ENCODE measurements at places on chromosomes 11 and 22.
A peak's percentile ranks its signal among the peaks of the same experiment; 100 is the strongest.

DNA sequence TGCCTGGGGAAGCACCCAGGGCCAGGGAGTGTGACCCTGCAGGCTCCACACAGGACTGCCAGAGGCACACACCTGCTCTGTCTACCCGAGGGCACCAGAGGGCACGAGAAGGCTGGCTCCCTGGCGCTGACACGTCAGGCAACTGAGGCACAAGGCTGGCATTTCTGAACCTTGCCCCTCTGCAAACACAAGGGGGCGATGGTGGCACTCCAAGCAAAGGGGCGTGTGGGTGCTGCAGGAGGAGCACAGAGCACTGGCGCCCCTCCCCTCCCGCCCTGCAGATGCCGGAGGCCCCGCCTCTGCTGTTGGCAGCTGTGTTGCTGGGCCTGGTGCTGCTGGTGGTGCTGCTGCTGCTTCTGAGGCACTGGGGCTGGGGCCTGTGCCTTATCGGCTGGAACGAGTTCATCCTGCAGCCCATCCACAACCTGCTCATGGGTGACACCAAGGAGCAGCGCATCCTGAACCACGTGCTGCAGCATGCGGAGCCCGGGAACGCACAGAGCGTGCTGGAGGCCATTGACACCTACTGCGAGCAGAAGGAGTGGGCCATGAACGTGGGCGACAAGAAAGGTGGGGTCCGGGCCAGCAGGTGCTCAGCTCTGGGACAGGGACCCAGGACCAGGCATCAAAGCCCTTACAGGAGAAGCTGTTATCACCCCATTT lies 20.8 kb upstream of the TXNRD2 start:
- DNase-seq: peak; percentile 84

GRCh38 chr22:42769574-42770447 lies 49.1 kb upstream of the A4GALT start:
- peak; percentile 61 for DNase-seq

DNA sequence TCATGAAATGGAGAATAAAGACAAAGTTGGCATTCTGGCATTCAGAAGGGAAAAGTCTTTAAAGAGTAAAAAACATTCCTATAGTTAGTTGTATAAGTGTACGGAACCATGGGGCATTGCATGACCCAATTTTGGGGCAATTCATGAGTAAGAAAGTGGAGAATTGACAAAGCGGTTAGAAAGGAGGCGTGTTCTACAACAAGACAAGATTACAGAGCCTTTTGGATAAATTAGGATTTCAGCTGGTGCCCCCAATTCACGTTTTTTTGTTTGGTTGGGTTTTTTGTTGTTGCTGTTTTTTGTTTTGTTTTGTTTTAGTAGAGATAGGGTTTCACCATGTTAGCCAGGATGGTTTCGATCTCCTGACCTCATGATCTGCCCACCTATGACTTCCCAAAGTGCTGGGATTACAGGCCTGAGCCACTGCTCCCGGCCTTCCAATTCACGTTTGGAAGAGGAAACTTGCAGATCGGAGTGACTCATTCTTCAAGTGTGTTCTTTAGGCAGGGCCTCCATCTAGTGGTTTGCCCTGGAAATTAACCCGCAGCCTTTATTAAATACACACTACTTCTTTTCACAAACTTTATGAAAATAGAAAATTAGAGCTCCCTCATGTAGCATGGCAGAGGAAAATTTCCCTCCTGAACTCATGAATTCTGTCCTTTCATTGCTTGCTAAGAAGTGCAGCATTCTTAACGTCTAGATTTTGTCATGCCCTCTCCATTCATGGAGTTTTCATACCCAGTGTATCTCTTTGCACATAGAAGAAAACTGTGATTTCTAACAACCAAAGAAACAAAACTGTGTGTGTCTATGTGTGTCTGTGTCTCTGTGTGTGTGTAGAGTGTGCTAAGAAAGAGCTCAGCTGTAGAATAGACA lies 118.1 kb downstream of the BBOX1 start:
- DNase-seq: peak; percentile 61

DNA sequence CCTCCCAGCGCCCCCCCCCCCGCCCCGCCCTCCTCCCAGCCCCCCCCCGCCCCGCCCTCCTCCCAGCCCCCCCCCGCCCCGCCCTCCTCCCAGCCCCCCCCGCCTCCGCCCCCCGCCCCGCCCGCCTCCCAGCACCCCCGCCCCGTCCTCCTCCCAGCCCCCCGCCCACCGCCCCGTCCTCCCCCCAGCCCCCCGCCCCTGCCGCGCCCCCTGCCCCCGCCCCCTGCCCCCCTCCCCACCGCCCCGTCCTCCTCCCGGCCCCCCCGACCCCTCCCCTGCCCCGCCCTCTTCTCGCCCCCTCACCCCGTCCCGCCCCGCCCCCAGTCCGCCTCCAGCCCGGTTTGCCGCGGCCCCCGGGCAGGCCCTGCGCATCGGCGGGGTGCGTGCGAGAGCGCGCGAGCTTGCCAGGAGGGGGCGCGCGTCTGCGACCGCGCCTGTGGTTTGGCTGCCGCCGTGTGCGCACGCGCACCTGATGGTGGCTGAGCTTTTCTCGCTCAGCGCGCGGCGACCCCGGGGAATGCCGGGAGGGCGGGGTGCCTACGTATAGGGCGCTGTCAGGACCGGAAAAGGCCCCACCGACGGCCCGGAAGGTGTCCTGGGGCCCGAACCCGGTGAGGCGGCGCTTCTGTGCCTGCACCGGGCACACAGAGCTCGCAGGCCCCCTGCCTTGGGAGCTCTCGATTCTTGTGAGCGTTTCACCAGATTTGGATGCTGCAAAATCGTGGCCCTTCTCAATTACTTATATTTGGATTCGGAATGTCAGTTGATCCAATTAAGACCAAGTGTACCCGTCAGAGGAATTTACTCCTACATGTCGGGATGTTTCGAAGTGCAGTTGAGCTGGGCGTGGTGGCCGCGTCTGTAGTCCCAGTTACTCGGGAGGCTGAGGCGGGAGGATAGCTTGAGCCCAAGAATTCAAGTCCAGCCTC lies 501 bp upstream of the TTLL12 start:
- DNase-seq: peak; percentile 91

- no peak for DNase-seq
These were observed 7.3 kb upstream of the NCF4 start for GRCh38 chr22:36853407-36854099.

DNA sequence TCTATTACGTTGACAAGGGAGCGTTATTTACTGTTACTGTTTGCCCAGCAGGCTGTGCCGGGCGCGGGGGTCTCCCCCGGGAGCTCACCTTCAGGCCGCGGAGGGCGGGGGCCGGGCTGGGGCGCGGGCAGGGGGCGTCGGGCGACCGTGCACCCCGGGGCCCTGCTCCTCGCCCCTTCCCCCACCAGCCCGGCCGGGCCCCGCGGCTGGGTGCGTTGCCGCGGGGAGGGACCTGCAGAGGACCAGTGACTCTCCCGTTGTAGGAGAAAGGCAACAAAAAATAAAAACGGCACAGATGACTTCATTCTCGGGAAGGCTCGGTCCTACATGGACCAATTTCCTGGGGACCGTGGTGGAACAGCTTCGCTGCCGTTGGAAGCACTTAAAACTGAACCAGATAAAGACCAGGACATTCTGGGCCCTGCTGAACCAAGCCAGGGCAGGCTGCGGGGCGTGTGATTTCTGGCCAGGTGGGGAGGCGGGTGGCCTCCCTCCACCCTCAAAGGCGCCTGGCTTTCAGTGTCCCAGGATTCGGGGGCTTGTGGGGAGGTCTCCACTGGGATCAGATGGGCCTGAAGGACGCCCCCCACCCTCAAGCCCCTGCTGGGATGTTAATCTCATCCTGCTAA lies 57.4 kb downstream of the IGLL1 start:
- no peak for DNase-seq

GRCh38 chr11:9565822-9566560 lies 7.5 kb upstream of the WEE1 start:
- peak; percentile 63 for DNase-seq

Measured in prostate gland (tissue), 2 donors.